ENCODE measurements at places on chromosomes 6 and 20.
A peak's percentile ranks its signal among the peaks of the same experiment; 100 is the strongest.

- DNase-seq = no peak
These were observed 34.6 kb downstream of the FBXO5 start for GRCh38 chr6:152948150-152948768.

GRCh38 chr6:34553750-34554149 lies 2.4 kb downstream of the SPDEF start:
- DNase-seq = no peak

GRCh38 chr6:87826424-87826823 lies 124.4 kb upstream of the AKIRIN2 start:
- no peak for DNase-seq

DNA sequence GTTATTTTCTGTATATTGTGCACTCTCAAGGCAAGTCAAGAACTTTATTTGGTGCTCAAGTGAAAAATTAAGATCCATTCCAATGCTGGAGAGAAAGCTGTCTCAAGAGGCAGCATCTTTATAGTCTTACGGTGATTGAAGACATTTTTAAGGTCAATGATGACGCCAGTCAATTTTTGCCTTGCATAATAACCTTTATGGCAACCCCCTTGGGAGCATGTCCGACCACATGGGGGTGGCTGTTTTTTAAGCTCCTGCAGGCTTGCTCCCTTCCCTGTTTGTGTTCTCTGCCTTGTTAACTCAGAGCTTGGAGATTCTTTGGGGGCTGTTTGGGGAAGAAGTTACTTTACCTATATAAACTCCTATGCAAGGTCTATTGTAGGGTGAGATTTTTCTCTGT lies 109.6 kb upstream of the FERMT1 start:
- no peak for DNase-seq

GRCh38 chr6:95280686-95281273 lies 296.6 kb upstream of the MANEA start:
- DNase-seq = no peak

GRCh38 chr6:683742-684440 lies 9.0 kb downstream of the EXOC2 start:
- no peak for DNase-seq

GRCh38 chr6:21538186-21538798 lies 55.3 kb upstream of the SOX4 start:
- DNase-seq = no peak

DNA sequence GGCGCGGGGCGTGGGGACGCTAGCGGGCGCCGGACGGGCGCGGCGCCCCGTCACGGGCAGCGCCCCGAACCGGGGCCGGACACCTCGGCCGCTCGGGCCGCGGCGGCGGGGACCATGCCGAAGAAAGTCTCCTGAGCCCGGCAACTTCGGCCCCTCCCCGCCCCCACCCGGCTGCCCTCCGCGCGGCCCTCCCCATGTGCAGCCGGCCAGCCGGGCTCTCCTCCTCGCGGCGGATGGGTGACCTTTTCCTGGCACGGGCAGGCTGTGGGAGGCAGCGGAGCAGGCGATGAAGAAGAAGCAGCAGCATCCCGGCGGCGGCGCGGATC lies 278 bp downstream of the UST start:
- DNase-seq = peak; percentile 27

GRCh38 chr20:56427797-56428196 lies 15.7 kb downstream of the CASS4 start:
- no peak for DNase-seq

DNA sequence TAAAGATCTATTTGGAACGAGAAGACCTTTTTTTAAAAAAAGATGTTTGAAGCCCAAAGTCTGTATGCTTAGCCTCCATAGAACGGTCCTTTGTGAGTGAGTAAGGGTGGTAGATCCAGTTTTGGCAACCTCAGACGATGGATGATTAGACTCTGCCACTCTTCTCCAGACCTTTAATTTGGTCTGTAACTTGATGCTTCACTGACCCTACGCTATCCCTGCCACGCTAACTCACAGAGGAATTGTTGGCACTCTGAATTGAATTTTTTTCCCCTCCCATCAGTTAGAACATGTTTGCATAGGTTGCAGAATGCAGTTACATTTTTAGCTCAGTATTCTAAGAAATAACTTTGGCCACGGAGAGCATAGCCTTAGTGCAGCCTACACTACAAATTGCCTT lies 15.8 kb upstream of the DEK start:
- no peak for DNase-seq

DNA sequence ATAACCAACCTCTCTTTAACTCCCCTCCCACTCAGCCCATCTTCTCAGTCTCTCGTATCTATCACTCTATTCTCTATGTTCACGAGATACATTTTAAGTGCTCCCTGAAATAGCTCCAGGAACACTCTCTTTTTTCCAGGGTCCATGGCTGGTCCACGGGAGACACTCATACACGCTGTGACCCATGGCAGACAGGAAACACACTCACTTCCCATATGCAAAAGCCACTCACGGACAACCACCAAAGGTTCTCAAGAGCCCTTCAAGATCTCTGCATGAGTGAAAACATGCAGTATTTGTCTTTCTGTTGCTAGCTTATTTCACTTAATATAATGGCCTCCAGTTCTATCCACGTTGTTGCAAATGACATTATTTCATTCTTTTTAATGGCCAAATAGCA lies 71.4 kb upstream of the PCSK2 start:
- no peak for DNase-seq

- DNase-seq = no peak
These were observed 421.1 kb upstream of the KHDRBS2 start for GRCh38 chr6:62707156-62707555.

DNA sequence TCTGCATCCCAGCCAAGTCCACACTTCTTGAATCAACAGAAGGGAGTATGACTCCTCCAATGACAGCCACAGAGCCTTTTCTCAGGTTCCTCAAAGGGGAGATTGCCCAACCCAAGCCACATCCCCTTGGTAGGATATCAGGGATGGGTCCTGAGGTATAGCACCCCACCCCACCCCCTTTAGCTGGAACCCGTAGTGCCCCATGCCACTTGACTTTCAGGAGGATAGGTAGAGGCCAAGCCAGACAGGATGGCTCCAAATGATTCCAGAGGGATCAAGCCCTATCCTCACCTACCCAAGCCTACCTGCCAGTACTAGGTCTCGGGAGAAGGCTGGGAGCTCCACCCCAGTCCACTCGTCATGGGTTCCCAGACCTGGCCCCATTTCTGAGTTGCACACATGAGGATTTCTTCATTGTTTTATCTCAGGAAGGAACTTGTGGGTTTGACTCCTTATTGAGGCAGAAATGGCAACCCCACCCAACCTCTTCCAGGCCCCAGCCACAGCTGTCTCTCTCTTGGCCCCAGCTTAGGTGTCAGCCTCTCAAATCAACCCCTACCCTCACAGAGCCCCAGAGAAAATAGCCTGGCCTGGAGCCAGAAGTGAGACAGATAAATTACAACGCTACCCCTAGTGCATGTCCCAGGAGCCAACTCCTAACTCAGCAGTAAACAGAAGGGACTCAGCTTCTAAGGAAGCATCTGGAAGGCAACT lies 3.6 kb downstream of the CCND3 start:
- no peak for DNase-seq

GRCh38 chr6:92550501-92550900 lies 868.9 kb downstream of the EPHA7 start:
- no peak for DNase-seq

DNA sequence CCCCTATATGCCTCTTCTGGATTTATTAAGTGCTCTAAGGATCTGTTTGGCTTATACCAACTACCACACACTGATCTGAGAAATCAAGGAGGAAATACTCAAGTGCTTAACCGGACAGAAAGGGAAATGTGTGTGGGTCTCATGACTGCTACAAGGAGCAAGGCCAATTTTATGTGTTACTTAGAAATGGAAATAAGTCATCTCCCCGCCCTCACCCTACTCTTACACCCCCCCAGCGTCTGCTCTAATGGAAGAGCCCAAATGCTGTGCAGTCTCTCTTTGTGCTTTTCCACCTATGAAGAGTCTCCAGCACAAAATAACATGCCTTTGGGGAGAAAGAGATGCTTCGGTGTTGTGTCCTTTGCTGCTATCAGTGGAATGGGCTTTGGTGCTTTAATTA lies 428.8 kb upstream of the ARID1B start:
- no peak for DNase-seq

- DNase-seq = no peak
These were observed 35.9 kb upstream of the IRAK1BP1 start for GRCh38 chr6:78831492-78831891.

GRCh38 chr20:19041787-19042186 lies 170.7 kb upstream of the SLC24A3 start:
- DNase-seq = no peak

DNA sequence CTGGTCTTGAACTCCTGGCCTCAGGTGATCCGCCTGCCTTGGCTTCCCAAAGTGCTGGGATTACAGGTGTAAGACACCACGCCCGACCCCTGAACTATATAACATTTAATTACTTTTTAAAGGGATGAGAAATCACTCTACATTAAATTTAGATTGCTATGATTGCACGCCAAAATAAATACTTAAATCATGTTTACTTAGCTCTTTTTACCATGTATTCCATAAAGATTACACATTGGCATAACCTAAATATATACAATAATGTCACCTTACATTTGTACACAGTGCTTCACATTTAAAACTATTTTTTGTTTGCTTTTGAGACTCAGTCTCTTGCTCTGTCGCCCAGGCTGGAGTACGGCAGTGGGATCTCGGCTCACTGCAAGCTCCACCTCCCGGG lies 86.4 kb downstream of the IRAK1BP1 start:
- DNase-seq = no peak

DNA sequence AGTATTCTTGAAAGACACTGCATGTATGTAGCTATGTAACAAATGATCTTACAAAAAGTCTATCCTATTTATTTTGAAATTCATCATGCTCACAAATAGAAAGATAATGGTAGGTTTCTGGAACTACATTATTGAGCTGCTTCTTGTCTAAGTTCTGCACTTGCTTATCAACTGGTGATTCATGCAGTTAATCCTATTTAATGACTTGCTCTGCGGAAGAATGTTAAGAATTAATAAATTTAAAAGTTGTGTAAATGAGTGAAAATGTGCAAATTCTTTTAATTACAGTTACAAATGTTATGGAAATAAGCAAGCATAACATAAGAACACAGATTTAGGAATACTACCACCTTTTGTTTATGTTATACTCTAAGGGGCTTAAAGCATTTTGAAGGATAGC lies 67.1 kb upstream of the MCM9 start:
- no peak for DNase-seq

- DNase-seq = no peak
These were observed 191.3 kb downstream of the TSHZ2 start for GRCh38 chr20:53163486-53163885.

- no peak for DNase-seq
These were observed 54.9 kb upstream of the CD93 start for GRCh38 chr20:23140991-23141390.

GRCh38 chr6:138607478-138608433 lies 108.5 kb upstream of the NHSL1 start:
- DNase-seq = no peak

DNA sequence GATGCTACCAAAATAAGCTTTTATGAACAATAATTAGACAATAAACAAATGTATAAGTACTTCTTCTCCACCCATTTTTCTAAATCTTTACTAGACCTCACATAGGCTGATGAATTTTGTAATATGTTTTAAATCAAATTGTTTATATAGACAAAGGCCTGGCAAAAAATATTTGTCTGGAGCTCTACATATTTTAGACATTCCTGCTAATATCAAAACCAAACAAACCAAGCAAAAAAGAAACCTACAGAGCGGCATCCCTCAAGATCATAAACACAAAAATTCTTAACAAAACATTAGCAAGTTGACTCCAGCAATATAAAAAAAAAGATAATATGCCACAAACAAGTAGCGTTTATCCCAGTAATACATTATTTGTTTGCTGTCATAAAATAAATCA lies 87.2 kb downstream of the ADAT2 start:
- no peak for DNase-seq

GRCh38 chr6:128491100-128491581 lies 29.3 kb downstream of the PTPRK start:
- DNase-seq = no peak

All from activated CD4-positive, alpha-beta T cell treated with anti-CD3 and anti-CD28 coated beads for 48 hours (primary cell).